NCI-H1694 (cell line): ENCODE measurements at places on chromosomes 2 and 18.

GRCh38 chr2:101023327-101024107, 21.4 kb downstream of the RPL31 start:
- DNase-seq, result no peak

- no peak for DNase-seq
These were observed 11.6 kb downstream of the GLI2 start for GRCh38 chr2:120747281-120747680.

DNA sequence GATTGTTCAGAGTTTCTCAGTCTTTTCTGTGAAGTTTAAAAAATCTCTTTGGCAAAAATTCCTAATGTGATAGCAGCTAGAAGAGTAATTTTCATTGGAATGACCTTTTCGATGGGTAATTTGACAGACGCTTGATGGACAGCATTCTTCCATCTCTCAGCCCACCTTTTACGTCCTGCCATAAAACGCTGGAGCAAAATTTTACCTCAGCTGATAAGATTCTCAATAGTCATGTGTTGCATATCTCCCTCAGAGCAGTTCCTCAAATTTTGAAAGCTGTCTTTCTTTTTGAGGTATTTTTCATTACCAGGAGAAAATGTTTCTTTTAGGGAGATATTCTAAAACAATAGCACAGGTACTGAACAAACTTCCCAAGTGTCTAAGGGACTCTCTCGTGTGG, 441.4 kb downstream of the PARD3B start:
- no peak for DNase-seq

DNA sequence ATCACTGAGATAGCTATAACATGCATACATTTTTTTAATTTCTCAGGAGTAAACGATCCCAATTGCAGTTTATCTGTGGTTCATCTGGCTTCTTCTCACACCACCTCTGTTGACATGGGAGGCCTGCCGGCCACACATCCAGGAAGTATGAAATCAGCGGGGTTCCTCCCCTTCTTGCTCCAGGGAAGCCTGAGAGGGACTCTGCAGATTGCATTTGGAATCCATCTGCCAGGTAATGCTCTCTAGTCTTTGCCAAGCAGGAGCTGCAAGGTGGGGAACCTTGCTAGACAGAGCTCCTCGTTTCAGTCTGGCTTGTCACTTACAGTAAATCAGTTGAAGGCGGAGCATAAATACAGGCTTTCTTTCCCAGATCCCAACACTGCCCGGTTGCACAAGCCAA, 49.9 kb downstream of the SOX11 start:
- DNase-seq, result no peak

- no peak for DNase-seq
These were observed 98.4 kb downstream of the CDK15 start for GRCh38 chr2:201904538-201905420.

DNA sequence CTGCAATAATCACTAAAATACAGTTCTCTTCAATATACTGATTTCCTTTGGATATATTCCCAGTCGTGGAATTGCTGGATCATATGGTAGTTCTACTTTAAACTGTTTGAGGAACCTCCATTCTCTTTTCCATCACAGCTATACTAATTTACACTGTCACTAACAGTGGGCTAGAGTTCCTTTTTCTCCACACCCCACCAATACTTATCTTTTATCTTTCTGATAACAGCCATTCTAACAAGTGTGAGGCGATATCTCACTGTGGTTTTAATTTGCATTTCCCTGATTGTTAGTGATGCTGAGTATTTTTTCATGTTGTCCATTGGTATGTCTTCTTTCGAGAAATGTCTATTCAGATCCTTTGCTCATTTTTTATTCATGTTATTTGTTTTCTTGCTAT, 68.4 kb downstream of the CERKL start:
- no peak for DNase-seq

DNA sequence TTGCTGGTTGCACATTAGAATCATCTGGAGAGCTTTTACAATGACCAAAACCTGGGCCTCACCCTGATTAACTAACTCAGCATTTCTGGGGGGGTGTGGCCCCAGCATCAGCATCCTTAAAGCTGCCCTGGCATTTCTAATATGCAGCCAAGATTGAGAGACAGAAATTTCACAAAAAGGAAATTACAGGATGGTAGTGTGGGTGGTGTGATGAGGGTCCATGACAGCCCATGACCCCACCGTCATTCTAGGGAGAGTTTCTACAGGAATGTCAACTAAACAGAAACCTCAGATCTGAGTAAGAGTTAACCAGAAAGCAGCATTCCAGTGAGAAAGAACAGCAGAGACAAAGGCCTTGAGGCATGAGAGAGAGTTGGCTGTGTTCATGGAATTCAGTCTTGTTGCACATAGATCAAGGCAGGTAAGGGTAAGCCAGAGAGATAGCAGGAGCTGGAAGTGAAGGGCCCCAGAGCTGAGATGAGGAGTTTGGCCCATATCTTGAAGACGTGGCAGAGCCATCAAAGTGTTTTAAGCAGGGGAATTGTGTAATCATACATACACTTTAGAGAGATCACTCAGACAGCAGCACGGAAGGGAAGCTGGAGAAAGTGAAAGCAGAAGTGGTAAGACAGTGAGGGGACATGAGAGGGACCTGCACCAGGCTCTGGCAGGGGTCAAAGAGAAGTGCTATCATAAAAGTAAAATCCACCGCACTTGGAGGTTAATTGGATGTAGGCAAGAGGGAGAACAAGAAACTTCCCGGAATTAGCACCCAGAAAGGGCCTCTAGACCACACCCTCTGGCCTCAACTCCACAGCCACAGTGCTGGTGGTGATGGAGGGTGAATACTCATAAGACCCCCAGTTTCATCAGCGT, 7.8 kb upstream of the TRABD2A start:
- no peak for DNase-seq

GRCh38 chr2:188196343-188197008, 95.2 kb upstream of the GULP1 start:
- no peak for DNase-seq

- DNase-seq, result peak; percentile 6
These were observed 29.4 kb downstream of the KATNAL2 start for GRCh38 chr18:46946656-46947282.

DNA sequence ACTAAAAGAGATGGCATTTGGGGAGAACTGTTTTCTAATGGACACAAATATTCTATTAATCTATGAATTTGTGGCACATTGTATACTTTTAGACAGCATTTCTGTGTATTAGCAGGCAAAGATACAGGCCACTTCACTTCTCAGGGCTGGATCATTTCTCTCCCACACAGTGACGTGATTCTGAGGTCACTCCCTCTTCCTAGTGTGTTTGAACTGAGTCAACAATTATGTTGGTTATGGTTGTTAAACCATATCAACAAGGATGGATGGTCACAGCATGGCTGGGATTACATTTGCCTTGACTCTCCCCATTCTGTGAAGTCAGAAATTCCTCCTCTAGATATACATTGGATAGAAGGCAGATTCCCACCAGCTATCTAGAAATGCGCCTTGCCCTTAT, 11.6 kb downstream of the NOSTRIN start:
- DNase-seq, result no peak

DNA sequence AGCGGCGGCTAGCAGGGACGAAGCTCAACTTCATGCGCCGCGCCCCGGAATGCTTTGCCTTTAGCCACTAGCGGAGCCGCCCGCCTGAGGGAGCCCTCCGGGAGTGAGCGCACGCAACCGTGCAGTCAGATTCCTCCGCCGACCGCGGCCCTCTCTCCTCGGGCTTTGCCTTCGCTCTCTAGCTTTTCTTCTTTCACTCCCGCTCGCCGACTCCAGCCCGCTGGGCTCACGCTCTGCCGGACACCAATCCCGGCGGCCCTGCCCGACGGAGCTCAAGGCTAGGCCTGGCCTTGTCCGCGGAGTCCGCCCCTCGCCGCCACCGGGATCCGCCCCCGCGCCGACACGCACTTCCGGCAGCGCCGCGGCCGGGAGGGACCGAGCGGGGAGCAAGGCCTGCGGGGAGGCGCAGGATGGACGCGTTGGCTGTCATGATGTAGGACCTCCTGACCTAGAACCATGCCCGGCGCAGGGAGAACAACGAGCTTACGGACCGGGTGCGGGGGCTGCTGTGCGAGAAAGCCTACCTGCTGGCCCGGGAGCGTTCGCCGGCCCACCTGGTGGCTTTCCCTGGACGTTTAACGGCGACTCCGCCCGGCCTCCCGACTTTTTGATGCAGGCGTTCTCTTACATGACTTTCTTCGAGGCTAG, 40.8 kb upstream of the AKAIN1 start:
- DNase-seq, result peak; percentile 64

DNA sequence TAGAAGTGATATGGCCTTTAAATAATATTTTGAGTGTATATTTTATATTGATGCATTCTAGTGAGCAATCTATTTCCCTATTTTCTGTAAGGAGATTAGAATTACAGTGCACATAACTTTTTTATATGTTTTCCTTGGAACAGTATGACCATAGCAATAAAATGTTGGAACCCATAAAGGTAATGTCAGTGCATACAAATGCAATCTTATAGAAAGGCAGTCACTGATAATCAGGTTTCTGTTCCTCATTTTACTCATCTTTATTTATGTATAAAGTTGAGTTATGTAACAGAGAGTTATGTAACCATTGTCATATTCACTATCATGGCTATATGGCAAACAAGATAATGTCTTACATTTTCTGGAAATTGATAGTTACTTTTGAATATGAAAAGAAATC, 179.9 kb upstream of the NETO1 start:
- DNase-seq, result no peak

DNA sequence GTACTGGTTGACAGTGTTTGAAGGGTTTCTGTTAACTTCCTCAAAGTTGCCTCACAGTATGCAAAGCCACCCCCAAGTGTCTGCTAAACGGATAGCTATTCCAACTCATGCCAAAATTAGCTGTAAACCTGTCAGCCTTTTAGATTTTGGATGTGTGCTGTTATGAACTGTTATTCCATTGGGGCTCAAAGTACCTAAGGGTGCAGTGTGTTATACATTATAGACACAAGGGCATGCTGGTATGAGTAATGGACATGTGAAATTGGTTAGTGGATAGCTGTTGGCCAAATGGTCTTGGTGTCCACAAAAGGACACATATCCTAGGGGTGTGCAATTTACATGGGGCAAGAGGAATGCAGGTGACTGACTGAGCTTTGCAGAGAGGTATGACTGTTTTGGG, 33.7 kb upstream of the CCBE1 start:
- no peak for DNase-seq

DNA sequence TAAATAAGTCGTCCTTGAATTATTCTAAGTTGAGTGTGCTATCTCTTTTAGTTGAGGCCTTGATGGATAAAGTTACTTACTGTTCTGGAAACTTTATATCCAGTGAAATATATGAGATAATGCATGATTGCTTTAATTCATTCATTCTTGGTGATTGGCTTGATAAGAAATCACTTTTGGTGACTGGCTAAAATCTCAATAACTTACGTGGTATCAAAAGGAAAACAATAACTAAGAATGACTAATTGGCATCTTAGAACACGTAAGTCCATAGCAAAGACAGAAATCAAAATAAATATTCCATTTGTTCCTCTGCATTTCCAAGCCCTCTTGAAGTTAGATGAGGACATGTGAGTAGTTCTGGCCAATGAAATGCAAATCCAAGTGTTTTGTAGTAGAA, 251.6 kb downstream of the NUP35 start:
- DNase-seq, result no peak

- DNase-seq, result no peak
These were observed 70.6 kb downstream of the B3GNT2 start for GRCh38 chr2:62266433-62267038.

DNA sequence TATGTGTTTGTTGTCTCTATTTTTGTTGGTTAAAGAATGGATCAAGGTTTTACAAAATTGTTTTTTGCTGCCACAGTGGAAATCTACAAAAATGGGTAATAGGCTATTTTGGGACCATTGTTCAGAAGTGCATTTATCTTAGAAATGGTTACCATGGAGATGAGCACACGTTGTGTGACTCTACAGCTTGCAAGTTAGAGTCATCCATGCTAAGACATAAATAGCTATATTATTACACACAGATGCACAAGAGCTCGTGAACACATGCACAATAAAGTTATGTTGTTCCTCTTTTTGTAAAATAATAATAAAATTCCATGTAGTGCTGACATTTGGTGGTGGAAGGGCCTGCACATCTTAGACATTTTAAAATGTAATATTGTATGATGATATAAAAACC, 15.5 kb upstream of the DUSP19 start:
- no peak for DNase-seq

GRCh38 chr18:34729264-34729663, 19.2 kb downstream of the DTNA start:
- no peak for DNase-seq

- peak; percentile 42 for DNase-seq
These were observed 286.1 kb downstream of the SOX11 start for GRCh38 chr2:5978131-5978751.

- peak; percentile 87 for DNase-seq
These were observed 292.0 kb downstream of the CNTNAP5 start for GRCh38 chr2:124316881-124317605.

- DNase-seq, result no peak
These were observed 210.9 kb upstream of the SMAD7 start for GRCh38 chr18:49161627-49162026.

GRCh38 chr2:217886720-217887309, 116.0 kb downstream of the TNS1 start:
- peak; percentile 62 for DNase-seq

- DNase-seq, result no peak
These were observed 354.7 kb upstream of the FIGN start for GRCh38 chr2:164090533-164090932.

DNA sequence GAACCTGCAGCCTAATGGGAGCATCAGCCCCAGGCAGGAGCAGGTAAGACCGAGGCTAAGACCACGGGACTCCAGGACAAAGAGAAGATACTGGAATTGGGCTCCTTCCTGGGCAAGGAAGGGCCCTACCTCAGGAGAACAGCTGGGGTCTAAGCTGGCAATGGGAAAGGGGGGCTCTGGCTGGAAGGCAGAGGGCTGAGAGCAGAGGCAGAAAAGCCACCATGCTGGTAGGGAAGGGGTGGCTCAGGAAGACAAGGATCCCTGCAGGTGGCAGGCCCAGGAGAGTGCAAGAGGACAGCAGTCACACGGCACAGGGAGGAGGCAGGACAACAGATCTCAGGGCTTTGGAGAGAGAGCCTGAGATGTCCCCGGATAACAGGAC, 203.5 kb downstream of the NDUFA10 start:
- no peak for DNase-seq

- peak; percentile 87 for DNase-seq
These were observed 765 bp upstream of the ID2 start for GRCh38 chr2:8680822-8681760.

GRCh38 chr2:210662560-210662959, 106.2 kb downstream of the CPS1 start:
- DNase-seq, result no peak

GRCh38 chr2:104769096-104769495, 84.8 kb upstream of the POU3F3 start:
- DNase-seq, result no peak

DNA sequence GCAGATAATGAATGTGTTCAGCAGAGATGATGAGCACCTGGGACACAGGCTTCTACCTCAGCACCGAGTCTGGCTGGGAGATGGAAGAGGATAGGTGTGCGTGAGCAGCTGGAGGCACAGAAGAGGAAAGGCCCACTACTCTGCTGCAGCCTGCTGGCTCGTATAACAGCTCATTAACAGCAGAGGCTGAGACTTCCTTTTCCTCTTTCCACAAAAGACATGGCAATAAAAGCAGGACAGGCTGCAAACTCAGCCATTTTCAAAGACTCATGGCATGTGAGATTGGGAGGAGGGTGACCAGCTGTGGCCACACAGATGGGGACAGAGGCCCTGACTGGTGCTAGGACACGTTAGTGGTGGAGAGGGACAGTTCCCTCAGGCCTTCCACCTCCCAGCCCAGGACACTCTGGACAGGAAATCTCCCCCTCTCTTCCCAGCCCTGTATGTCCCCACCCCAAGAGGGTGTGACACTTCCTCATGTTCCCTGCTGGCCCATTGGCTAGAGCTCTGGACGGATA, 60.3 kb downstream of the CACNB4 start:
- DNase-seq, result no peak
